Left renal pelvis (tissue), 4 donors: ENCODE measurements at places on chromosomes 2 and 18.

DNA sequence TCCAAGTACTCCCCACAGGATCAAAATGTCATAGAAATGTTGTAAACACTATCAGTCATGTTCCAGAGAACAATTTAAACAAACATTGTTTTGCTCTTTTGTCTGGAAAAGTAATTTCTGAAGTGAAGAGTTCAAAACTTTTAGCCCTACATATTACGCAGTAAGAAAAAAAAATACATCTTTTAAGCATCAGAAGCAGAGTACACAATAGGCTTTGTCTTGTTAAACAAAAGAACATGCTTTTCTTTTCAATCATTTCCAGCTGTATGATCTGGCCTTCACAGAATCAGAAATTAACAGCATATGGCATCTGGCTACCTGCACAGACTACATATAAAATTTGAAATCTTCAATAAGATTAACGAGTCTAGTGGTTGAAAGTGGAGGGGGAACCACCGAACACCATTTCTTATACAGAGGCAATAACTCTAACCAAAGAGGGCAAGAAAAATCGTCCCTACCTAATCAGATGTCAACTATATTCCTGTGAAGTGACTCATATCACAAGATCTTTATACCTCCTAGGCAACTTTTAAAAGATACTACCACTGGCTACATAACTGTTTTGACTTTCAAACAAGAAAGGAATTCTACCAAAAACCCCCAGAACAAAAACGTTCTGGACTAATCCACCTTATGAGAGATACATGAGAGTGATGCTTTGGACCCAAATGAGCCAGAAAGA, 149.3 kb downstream of the EXOC6B start:
- DNase-seq, result no peak

DNA sequence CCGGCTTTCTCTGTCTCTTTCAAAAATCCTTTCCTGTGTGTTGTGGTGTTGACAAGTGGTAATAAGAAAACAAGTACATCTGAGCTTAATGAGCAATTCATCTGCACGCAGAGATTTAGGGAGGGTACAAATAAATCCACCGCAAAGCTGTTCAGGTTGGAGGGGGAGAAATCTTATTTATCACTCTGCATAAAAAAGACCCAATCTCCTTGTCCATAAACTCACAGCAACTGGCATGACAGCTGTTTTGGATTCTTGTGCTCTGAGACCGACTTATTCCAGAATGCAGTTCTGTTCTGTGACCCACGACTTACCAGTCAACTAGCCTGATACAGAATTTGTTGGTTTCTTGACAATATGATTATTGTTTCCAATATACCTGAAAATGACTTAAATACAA, 380.1 kb downstream of the SOX11 start:
- DNase-seq, result no peak

- no peak for DNase-seq
These were observed 84.2 kb upstream of the PIK3C3 start for GRCh38 chr18:41870817-41871216.

GRCh38 chr2:106085181-106085940, 108.7 kb downstream of the UXS1 start:
- no peak for DNase-seq

DNA sequence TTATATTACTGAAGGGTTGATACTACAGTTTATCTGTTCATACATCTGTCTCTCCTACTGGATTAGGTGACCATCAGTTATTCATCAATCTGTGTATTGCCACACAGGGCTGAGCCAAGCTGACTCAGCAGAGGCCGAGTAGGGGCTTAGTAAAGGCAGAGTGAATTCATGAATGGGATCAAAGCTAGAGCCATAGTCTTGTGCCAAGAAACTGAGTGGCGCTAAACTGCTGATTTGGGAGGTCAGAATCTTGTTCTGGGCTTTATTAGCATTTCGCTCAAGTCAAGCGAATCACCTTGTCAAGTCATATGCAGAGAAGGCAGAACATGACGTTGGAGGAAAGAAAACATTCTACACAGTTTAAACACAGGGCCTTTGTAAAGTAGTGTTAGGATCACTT, 34.1 kb downstream of the SOCS6 start:
- peak; percentile 14 for DNase-seq

DNA sequence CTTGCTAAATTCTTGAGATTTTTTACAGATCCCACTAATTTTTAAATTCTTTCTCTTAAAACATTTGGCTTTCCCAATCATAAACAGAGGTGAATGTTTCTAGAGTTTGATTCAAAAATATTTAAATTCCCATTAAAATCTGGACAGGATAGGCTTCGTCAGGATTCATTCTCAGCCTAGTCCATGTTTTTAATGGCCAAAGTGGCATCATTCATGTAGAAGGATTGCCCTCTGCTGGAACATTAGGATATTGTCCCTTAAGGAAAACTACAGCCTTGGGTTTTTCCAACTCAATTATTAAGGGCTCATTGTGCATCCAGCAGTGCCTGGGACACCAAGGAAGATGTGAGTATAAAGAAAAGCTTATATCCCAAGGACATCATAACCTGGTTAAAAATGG, 71.7 kb downstream of the TPGS2 start:
- DNase-seq, result no peak

DNA sequence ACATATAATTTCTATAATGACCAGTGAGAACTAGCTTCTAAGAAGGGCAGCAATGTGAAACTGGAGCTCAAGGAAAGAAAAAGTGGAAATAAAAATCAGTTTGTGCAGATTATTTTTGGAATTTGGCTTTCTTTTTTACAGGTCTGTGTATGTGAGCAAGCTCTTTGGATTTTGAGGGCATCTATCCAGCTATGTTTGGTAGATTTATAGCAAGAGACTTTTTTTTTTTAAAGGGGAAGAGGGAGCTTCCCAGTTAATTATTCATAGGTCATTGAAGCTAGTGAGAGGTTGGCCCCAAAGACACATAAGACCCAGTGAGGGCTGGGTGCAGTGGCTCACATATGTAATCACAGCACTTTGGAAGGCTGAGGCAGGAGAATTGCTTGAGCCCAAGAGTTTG, 24.0 kb upstream of the COLEC12 start:
- no peak for DNase-seq

GRCh38 chr2:41222593-41222992, 770.7 kb upstream of the SLC8A1 start:
- no peak for DNase-seq

DNA sequence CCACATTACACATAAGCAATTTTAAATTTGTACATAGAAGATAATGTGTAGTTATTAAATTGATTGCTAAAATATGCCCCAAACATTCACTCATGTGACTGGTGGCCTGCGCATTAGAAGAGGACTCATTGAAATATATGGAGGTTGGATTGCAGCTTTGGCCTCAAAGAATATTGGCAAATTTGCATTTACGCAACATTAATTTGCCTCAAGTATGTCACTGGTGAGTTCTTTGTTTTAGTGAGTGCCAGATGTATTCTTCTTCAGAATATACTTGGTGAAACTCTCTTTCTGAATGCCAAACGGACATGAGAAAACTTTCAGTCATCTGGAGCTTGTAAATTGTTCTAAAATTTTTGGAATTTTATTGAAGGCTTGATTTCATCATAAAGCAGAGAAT, 5.9 kb upstream of the EFEMP1 start:
- no peak for DNase-seq

GRCh38 chr2:187878112-187878511, 323.9 kb upstream of the TFPI start:
- no peak for DNase-seq

GRCh38 chr2:240289701-240290431, 145.6 kb upstream of the GPC1 start:
- no peak for DNase-seq

GRCh38 chr2:65957454-65957853, 477.5 kb upstream of the MEIS1 start:
- DNase-seq, result no peak

DNA sequence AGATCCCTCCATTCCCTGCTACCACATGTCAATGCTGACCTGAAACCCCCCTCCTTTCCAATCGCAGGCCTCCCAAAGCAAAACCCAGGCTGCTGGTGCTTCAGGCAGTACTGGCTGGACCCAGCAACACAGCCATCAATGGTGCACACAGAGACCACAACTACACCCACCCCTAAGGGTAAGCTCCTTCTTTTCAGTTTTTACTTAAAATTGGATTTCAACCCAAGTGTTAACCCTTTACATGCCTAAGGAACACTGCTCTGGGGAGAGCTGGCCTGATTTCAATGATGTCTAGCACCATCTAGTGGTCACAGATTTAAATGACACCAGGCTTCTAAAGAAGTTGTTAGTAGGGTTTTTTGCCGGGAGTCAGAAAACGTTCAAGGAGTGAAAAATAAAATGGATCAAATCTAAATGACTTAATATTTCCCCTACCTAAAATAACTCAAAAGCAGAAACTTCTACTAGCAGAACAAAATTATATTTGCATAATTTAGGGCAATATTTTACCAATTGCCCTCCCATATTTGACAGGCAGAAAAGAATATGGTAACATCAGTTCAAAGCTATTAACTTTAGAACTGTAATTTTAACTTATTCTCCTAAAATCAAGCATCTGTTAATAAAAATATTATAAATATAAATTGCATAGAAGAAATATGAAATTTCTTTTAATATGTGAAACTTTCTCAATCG, 24.6 kb downstream of the FECH start:
- no peak for DNase-seq

- no peak for DNase-seq
These were observed 19.6 kb upstream of the KIF3C start for GRCh38 chr2:26001743-26002351.

- no peak for DNase-seq
These were observed 901.7 kb upstream of the LRRTM1 start for GRCh38 chr2:81206216-81206615.

DNA sequence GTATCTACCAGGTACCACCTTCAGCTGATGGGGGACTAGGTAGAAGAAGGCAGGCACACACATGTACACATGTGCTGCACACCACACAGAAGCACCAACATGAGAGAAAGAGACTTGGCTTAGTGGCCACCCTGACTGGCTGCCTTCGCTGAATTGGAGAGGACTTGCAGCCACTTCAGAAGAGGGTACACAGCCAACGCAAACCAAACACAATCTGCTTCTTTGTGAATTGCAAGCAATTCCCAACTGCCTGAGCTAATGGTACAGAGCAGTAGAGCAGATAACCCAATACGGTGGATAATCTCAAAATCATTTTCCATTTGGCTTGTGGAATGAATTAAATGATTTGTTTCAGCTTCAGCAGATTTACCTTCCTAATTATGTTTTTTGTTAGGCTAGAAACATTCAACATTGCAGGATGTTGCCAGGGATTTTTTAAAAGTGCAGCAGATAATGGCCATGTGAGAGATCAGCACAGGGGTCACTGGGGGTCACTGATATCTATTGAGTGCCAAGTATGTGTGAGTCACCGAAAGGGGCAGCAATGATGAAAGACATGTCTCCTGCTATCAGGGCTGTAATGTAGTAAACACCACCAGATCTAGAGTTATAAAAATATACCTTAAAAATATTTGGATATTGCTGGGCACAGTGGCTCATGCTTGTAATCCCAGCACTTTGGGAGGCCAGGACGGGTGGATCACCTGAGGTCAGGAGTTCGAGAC, 652.6 kb downstream of the BCL11A start:
- DNase-seq, result no peak

DNA sequence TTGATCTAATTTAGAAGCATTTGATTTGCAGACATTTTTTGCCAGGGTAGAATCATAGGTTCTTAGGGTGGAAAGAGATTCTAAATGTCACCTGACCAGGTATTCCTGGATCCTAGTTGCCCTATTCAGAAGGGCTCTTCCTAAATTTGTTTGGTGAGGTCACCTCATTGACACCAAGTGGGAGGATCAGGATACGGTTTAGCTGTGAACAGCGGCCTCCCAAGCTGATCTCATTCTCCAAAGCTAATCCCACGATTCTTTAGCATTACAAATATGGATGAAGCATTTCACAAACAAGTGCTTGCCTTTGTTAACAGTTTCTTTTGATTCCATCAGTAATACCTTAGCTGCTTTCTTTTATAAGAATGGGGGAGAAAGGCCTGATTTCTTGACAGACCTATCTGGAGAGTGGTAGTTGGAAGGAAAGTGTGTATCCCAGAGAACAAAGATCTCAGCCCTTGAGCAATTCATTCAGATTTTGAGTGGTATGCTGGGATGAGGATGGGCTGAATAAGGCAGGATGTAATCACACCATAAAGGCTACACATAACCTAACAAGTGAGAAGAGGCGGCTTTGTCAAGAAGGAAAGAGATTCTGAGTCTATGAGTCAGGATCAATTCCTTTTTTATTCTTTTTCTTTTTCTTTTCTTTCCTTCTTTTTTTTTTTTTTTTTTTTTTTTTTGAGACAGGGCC, 16.6 kb downstream of the KCTD1 start:
- DNase-seq, result no peak

DNA sequence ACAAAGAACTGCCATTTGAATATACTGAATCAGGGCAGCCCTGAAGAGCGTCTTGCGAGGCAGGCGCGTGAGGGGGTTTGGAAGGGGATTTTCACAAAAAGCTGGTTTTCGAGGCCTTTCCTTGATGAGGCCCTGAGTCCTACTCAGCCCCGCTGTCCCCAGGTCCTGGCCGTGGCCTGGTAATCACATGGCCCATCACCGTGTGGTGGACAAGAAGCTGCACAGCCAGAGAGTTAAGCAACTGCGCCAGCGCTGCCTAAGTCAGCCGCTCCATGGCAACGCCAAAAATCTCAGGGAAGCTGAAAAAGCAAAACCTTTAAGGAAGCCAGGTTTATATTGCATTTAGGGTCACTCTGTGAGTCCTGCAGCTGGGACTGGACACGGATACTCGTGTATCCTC, 341.2 kb upstream of the MYT1L start:
- DNase-seq, result no peak

DNA sequence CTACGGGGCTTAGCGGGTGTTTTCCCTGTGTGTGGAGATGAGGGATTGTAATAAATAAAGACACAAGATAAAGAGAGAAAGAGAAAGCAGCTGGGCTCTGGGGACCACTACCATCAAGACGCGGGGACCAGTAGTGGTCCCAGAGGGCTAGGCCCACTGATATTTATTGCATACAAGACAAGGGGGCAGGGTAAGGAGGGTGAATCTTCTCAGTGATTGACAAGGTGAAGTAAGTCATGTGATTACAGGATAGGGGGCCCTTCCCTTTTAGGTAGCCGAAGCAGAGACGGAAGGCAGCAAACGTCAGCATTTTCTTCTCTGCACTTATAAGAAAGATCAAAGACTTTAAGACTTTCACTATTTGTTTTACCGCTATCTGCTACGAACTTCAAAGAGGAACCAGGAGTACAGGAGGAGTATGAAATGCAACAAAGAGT, 4.5 kb upstream of the GAL3ST2 start:
- DNase-seq, result no peak

GRCh38 chr2:198259496-198259895, 455.1 kb downstream of the PLCL1 start:
- no peak for DNase-seq

DNA sequence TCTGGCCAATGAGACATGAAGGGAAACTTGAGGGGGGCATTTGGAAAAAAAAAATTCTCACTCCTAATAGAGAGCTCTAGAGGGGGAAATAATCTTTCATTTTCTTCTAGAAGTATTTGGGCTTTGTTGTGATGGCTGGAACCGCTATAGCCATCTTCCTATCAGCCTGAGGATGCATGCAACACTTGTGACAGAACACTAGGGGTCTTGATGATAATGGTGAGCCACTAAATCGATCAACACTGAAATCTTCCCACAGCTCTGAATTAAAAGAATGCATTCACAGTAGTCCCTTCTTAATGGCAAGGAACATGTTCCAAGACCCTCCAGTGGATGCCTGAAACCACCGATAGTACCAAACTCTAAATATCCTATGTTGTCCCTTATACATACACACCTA, 325.3 kb downstream of the LNPK start:
- DNase-seq, result no peak
